ENCODE measurements at places on chromosomes 7 and 10.

- no peak for DNase-seq
These were observed 207.6 kb upstream of the KLF14 start for GRCh38 chr7:130941322-130942210.

- no peak for DNase-seq
These were observed 143.3 kb downstream of the KCNMA1 start for GRCh38 chr10:77494327-77494726.

GRCh38 chr7:83466187-83466923 is 182.6 kb downstream of the SEMA3E start:
- no peak for DNase-seq

GRCh38 chr10:6919077-6919476 is 339.0 kb upstream of the PRKCQ start:
- DNase-seq = no peak

DNA sequence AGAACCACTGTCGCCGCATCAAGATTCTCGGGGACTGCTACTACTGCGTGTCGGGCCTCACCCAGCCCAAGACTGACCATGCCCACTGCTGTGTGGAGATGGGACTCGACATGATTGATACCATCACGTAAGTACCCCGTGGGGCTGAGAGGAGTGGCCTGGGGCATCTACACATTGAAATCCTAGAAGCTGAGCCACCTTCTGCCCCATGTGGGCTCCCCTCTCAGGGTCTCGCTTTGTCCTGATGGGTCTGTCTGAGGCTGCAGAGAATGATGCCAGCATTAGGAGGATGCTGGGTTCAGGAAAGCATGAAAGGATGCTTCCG is 74.5 kb downstream of the ADCY1 start:
- DNase-seq = no peak

GRCh38 chr10:49152663-49153062 is 18.8 kb upstream of the FAM170B start:
- DNase-seq = no peak

- no peak for DNase-seq
These were observed 17.6 kb upstream of the TMEM26 start for GRCh38 chr10:61470740-61471139.

- no peak for DNase-seq
These were observed 1.3 kb upstream of the SPOCK2 start for GRCh38 chr10:72089618-72090017.

- DNase-seq = no peak
These were observed 133.2 kb downstream of the CAMK1D start for GRCh38 chr10:12482587-12482986.

- no peak for DNase-seq
These were observed 89.5 kb upstream of the ANKRD30A start for GRCh38 chr10:37035853-37036252.
